ENCODE measurements at places on chromosomes 16 and 17.

DNA sequence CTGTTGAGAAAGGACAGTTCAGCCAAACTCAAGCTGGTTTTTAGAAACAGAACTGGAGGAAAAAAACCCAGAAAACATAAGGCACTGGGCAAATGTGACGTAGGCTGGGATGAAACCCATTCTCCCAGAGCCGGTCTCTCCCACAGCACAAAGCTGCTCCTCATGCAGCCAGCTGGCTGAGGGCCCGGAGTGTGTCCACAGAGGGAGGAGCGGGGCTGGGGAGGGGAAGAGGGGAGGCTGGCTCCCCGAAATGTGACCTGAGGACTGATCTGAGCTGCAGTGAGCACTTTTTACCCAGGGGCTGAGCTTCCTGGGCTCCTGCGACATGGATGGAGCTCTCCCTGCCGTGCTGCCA is 20.8 kb downstream of the FOXF1 start:
- DNase-seq: no peak

GRCh38 chr17:32253117-32253611 is 12.5 kb upstream of the RHBDL3 start:
- DNase-seq: peak; percentile 81

GRCh38 chr16:85567935-85568334 is 45.2 kb upstream of the GSE1 start:
- DNase-seq: no peak

DNA sequence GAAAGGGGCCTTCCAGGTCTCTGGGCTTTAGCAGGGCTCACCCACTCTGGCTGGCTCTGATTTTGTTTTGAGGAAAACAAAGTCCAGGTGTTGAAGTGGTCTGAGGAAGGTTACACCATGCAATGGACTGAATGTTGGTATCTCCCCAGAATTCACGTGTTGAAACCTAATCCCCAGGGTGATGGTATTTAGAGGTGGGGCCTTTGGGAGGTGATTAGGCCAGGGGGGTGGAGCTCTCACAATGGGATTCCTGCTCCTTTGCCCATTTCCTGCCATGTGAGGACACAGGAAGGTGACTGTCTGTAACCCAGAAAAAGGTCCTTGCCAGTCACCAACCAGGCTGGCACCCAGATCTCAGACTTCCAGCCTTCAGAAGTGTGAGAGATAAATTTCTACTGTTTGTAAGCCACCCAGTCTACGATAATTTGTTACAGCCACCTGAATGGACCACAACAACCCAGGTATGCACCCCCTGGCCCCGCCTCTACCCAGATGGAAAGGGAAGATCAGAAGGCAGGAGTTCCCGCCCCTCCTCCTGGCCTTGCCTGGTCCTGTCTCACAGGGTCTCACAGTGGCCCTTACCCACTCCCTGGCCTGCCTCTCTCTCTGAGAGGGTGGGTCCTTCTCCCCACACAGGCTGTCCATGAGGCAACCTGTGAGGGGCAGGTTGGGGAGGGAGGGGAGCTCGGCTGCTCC is 32.0 kb downstream of the LRRC75A start:
- peak; percentile 61 for DNase-seq

- DNase-seq: peak; percentile 23
Measured at GRCh38 chr17:43574896-43575525, 28.9 kb upstream of the ETV4 start.

- DNase-seq: no peak
Measured at GRCh38 chr17:65947831-65948230, 244.1 kb downstream of the CEP112 start.

DNA sequence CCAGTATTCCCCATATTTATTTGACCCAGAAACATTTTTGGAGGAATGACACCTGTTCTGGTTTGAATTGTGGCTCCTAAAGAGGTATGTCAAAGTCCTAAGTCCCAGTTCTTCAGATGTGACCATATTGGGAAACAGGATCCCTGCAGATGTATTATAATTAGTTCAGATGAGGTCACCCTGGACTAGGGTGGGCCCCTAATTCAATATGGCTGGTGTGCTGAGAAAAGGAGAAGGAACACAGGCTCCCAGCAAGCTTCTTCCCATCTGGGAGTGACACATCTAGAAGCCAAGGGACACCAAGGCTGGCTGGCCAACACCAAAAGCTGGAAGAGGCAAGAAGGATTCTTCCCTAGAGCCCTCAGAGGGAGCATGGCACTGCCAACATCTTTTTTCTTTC is 3.8 kb upstream of the GCSH start:
- no peak for DNase-seq

- no peak for DNase-seq
Measured at GRCh38 chr17:33318241-33318640, 25.1 kb upstream of the ASIC2 start.

DNA sequence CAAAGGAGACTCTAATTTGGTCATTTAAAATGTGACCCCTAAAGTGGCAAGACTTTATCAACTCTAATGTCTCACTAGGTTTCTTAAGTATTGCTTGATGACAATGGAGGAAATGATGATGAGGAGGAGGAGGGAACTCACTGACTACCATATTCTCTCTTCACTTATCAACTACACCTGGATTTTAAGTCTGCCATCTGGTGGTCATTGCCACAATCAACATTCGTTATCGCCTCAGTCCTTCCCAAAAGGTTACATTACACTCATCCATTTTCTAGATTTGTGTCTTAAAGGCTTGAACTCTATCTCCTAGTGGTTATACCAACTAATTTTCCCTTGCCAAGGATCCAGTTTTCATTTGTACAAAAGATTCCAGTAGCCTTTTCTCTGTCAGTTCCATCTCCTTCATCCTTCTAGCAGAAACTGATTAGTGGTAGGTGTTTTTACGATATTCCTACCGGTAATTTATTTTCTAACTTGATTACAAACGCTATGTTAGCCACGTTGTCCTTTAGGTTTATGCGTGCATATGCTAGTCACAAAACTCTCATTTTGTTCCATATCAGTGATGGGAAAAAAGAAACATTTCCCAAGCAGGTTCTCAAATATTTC is 114.6 kb upstream of the NOG start:
- DNase-seq: peak; percentile 20

DNA sequence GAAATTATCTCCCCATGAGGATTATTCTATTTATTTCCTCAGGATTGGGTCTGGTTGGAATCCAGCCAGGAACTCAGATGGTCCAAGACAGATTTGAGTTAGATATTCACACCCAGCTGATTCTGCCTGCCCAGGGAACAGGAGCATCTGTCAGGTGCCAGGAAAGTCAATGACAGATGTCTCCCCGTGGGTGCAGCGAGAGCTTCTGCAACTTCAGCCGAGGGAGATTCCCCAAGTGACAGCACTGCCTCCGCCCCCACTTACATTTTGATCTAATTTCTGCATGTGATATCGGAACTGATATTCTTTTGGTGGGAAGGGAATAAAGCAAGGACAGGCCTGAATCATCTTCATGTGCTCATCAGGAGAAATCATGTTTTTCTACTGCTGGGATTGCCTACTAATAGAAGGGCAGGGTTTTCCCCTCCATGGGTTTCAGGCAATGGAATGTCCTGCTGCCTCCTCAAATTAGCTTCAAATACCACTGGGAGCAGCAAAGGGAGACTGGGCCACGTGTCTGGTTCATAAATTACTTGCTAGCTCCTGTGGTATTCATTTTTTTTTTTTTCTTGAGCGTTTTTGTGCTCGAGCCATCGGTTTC is 15.7 kb upstream of the DHX8 start:
- peak; percentile 69 for DNase-seq

- no peak for DNase-seq
Measured at GRCh38 chr16:84483882-84484565, 20.4 kb downstream of the MEAK7 start.

GRCh38 chr16:7614021-7614795 is 281.6 kb downstream of the RBFOX1 start:
- no peak for DNase-seq

DNA sequence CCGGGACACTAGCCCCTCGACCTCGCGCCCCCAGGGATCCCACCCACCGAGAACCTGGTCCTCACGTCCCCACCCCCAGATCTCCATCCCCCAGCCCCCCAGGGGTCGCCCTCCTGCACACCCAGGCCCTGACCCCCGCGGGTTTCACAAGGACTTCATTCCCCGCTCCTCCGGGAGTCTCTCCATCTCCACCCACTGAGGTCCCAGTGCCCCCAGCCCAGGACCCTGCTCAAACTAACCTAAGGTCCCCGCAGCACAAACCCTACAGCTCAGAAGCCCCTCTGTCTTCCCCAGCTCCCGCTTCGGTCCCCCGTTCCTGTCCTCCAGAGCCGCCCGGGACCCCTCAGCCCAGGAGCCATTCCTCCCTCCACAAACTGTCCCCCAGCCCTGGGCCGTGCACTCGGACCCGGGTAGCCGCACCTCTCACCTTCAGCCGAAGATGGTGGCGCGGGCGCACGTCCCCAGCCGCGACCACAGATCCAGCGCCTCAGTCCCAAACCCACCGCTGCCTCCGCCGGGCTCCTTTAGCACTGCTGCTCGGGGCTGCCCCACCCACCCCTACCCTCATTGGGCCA is at the start of gene MYH10:
Gene MYH10 (minus strand): TSS at position 499 of the 575 bp plus-strand sequence. CDS start 7,479 bp downstream, outside the sequence.
- no peak for DNase-seq

- no peak for DNase-seq
Measured at GRCh38 chr17:19596869-19597268, 51.7 kb upstream of the ALDH3A2 start.

- peak; percentile 78 for DNase-seq
Measured at GRCh38 chr17:64355536-64356303, 34.9 kb downstream of the PECAM1 start.
